ENCODE measurements at places on chromosomes 3 and 15.
A peak's percentile ranks its signal among the peaks of the same experiment; 100 is the strongest.

GRCh38 chr3:76998555-76998954, 41.3 kb upstream of the ROBO2 start:
- DNase-seq = no peak

GRCh38 chr3:37217098-37217849, 42.9 kb upstream of the LRRFIP2 start:
- no peak for DNase-seq

- DNase-seq = no peak
Observed at GRCh38 chr3:29255854-29256696, 24.8 kb upstream of the RBMS3 start.

- no peak for DNase-seq
Observed at GRCh38 chr15:71103102-71103676, 12.1 kb upstream of the THSD4 start.

- peak; percentile 42 for DNase-seq
Observed at GRCh38 chr15:59138243-59138642, 33.3 kb downstream of the CCNB2 start.

GRCh38 chr3:177921153-177921552, 615.1 kb upstream of the KCNMB2 start:
- no peak for DNase-seq

DNA sequence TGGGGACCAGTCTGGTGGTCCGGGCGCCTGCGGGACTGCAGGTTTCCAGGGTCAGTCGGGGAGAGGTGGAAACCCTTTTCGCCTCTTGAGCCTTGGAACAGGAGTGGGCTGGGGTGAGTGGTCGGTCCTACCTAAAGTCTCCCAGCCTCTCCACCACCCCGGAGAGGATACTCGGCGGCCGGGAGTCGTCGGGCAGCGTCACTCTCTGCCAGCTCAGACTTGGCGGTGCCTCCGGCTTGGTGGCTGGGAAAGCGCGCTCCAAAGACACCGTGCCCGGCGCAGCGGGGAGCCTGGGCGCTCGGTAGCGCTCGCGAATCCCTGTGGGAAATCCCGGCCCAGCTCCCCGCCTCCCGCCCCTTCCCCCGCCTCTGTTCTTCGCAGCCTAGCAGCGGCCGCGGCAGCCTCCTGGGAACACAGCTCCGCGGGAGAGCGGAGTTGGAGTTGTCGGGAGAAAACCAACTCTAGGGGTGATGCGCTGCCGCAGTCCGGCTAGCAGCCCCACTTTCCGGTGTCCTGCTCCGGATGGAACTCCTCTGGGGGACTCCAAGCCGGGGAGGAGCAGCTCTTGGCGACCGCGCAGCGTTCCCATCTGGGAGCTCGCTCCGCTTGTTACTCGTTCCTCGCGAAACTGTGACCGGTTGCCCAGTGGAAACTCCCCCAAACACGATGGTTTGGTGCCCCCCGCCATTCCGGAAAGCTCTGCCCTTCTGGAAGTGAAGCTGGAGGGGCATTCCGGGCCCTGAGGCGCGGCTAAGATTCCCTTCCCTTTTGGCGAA, 1.4 kb downstream of the EPHB1 start:
- peak; percentile 59 for DNase-seq

GRCh38 chr3:58683466-58683865, 16.9 kb upstream of the FAM3D start:
- DNase-seq = no peak

- DNase-seq = no peak
Observed at GRCh38 chr15:36361351-36361870, 218.0 kb upstream of the CDIN1 start.

DNA sequence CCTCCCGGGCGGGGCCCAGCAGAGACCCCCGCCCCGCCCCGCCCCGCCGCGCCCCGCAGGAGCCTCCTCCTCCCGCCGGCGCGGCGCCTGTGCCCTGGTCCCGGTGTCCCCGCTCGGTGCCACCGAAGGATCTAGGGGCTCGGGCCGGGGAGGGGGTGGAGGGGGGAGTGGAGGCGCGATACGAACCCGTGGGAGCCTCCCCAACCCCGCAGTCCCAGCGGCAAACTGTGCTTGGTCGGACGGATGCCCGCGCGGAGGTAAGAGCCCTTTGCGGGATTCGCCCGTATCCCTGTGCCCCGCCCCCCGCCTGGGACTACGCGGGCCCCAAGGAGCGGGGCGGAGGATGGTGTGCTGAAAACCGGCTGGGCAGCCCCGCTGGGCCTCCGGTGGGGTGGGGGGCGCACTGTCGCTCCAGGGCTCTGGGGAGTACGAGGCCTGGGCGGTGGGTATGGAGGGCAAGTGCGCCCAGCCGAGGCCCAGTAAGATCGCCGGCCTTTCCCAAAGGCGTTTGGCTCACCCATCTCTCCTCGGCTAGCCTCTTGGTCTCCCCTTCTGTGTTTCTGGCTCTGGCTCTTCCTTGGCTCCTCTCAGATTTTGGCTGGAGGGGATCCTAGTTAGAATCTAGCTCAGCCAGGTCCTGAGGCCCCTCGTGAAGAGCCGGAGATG, 65.6 kb upstream of the POLG start:
- peak; percentile 57 for DNase-seq

GRCh38 chr3:34864011-34864410, 775.3 kb upstream of the ARPP21 start:
- DNase-seq = no peak

DNA sequence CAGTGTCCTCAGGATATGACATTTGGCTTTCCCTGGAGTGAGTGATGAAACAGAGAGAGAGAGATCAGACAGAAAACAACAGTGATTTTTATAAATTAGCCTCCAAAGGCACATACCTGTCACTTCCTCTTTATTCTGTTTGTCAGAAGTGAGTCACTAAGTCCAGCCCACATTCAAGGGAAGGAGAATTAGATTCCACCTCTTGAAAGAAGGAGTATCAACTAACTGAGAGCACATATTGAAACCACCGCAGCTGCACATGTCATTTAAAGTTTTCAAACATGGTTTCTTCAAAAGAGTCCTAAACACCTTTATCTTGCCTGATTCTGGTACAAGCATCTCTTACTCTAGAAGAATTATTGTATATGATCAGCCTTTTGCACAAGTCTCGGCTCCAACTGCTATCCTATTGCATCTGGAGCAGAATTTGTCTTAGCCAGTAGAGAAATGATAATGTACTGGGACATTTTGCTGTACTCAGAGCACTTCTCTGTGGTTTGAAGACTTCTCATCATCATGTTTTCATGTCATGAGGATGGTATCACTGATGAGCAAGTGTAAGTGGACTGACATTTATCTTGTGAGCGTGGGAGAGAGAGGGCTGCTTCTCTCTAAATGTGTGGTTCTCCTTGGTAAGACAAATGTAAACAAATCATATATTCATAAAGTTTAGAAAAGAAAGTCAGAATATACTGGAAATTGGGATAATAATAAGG, 338.9 kb upstream of the CFAP20DC start:
- DNase-seq = no peak

- no peak for DNase-seq
Observed at GRCh38 chr3:134057654-134058110, 28.0 kb upstream of the SLCO2A1 start.

DNA sequence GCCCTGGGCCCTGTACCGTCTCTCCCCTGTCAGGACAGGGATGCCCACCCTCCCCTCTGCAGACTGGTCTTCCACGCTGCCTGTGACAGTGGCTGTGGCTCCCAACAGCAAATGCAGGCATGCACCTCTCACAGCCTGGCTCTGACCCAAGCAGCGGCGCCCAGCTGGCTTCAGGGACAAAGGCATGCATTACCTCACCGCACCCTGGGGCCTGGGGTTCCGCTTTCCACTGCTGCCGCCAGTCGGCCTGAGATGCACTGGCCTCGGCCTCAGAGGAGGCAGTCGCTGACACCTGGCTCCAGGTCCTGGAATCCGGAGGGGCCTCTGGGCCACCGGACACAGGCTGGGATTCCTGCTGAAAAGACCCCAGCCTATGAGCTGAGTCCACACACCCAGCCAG, 70.3 kb downstream of the SCN5A start:
- no peak for DNase-seq

DNA sequence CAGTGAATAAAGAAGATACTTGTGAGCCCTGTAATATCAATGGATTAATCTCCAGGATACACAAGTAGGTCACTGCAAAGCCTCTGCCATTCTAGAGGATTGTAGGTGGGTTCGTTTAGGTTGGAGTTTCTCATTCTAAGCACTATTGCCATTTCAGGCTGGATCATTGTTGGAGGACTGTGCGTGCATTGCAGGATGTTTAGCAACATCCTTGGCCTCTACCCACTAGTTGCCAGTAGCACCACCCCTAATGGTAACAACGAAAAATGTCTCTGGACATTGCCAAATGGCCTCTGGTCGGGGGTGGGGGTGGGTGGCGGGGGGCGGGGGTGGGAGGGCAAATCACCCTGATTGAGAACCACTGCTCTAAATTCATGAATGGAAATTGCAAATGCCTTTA, 4.9 kb upstream of the IFT57 start:
- DNase-seq = no peak

GRCh38 chr3:123120573-123120972, 53.7 kb downstream of the PDIA5 start:
- no peak for DNase-seq

DNA sequence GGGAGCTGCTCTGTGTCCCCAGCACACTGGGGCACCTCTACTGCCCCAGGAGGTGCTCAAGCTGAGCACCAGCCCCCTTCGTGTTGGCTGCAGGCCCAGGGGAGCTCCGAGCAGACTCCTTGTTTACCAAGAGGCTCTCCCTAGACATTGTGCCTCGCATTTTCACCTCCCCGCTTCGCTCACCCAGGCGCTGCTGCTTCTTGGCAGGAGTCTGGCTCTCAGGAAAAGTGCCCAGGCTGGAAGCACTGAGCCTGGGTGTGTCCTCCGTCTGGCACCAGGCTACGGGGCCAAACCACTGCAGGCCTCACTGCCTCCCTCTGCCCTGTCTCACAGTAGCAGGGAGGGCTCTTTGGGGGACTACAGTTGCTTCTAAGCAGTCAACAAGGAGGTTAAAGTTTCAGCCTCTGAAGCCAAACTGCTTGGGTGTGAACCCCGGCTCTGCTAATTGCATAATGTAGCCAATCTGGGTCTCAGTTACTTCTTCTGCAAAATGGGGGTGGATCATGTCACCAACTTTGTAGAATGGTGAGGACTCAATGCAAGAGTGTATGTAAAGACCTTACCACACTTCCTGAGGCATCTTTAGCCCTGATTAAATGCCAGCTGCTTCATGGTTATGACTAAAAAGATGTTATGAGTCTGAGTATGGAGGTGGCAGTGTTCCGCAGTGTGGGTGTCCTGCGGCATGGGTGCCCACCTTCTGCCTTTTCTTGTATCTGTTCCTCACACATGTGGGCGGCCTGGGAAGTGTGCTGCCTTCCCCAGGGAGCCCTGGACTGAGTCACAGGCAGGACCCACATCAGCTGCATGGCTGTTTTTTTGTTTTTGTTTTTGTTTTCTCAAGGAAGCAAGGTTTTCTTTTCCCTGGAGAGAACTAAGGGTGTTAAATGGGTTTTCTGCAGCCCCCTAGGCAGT, 88.9 kb downstream of the CLSTN2 start:
- no peak for DNase-seq

GRCh38 chr3:183688874-183689273, 8.7 kb upstream of the YEATS2 start:
- DNase-seq = no peak

DNA sequence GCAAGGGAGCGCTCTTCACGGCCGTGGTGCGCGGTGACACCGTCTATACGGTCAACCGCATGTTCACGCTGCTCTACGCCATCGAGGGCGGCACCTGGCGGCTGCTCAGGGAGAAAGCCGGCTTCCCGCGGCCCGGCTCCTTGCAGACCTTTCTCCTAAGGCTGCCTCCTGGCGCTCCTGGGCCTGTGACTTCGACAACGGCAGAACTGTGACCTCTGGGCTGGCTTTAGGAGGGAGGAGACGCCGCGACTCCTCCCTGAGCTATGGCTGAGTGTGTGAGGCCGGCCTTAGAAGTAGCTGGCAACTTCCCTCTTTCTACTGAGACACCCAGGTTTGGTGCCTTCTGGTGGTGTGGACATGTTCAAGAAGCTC, 1.4 kb downstream of the KBTBD13 start:
- peak; percentile 64 for DNase-seq

DNA sequence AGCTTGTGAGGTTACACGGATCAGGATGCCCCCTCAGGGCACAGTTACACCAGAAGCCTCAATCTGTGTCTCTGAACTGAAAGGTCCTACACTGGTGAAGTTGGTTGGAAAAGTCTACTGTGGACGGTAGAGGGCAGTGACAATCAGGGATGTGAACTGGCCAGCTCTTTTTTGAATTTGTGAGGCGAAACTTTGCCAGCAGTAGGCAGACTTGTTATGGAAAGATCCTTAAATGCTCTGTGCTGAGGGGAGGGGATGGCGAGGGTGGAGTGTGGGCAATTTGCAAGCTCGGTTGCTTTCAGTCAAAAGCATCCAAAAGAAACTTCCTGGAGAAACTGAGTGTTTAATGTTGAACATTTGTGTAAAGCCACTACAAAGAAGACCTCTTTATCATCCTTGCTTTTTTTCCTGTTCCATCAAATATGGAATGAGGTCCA, 127.4 kb upstream of the ABHD17C start:
- peak; percentile 53 for DNase-seq

DNA sequence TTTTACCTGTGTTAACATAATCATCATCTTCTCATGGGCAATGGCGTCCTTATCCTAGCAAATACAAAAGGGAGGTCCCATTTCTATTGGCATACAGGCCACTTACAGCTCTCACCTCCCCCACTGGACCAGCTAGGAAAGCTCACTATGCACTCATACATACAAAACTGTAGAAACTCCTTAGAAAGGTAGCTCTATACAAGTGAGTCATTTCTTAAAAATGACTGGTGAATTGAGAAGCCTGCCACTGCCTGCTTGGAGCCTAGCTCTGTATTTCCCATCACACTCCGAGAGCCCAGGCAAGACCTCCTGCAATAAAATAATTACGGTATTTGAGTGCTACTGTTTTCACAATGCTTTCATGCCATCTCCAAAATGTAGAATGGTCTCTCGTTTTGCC, 321.8 kb downstream of the ULK4 start:
- DNase-seq = no peak

DNA sequence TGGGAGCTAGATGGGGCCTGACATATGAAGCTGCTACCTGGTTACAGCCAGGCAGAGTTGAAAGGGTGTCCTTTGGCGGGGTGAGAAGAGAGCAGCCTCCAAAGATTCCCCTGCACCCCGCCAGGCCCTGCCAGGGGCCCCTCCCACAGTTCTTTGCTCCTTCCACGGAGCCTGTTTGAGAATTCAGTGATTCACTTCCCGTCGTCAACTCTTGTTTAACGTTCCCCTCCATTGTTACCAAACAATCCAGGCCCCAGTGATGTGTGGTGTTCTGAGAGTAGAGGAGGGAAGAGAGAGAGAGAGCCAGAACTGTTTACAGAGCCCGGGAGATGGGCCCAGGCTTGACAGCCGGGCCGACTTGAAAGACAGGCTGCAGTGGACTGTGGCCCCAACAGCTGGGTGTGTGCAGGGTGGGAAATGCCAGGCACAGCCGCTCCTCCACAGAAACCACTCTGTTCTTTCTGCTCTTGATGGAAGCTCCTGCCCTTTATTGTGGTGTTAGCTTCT, 81.5 kb downstream of the SMAD3 start:
- DNase-seq = no peak

GRCh38 chr3:107664614-107665013, 141.9 kb downstream of the BBX start:
- DNase-seq = no peak

GRCh38 chr3:59886790-59887189, 837.0 kb upstream of the CFAP20DC start:
- no peak for DNase-seq

GRCh38 chr15:62060896-62061280, 641 bp upstream of the VPS13C start:
- DNase-seq = no peak

- DNase-seq = no peak
Observed at GRCh38 chr15:68310178-68310803, 32.7 kb downstream of the FEM1B start.
